ENCODE measurements at places on chromosomes 12 and 14. TPM values are rescaled to one million over a fixed set of nuclear protein-coding genes. Genes with fewer than 3 reads are reported as not detected.

The INSM2 gene
- 0.15 TPM for polyA plus RNA-seq

DNA sequence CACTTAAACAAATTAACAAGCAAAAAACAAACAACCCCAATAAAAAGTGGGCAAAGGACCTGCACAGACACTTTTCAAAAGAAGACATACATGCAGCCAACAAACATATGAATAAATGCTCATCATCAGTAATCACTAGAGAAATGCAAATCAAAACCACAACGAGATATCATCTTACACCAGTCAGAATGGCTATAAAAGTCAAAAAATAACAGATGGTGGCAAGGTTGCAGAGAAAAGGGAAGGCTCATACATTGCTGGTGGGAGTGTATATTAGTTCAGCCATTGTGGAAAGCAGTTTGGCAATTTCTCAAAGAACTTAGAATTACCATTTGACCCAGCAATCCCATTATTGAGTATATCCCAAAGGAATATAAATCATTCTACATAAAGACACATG, 34.6 kb upstream of the NT5DC3 start:
- DNase-seq: no peak

DNA sequence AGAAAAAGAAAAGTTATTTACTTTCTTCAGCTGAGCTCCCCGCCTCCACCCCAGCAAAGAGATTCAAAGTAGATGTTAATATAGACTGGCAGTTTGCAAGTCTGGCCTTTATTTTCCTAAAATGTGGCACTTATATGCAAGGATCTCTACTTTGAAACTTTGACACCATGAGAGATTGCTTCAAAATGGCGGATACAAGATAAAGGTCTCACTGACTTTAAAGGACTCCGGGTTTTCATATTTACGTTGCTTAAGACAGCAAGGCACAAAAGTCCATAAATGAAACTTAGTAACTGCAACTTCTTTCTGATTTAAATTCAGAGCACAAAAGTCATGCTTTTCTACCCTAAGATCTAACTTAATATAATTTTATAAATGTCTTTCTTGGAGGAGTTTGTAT, 3.5 kb downstream of the OTX2 start:
- DNase-seq: no peak

GRCh38 chr12:12673296-12673695, 22.7 kb downstream of the GPR19 start:
- no peak for DNase-seq

The CCDC88C gene
- 0.39 TPM for polyA plus RNA-seq

Data from SK-N-SH (cell line).